ENCODE measurements at places on chromosomes 3 and 15.

GRCh38 chr3:100163787-100164186, 49.5 kb upstream of the FILIP1L start:
- DNase-seq, result no peak

- DNase-seq, result no peak
These were observed 3.9 kb downstream of the RTP3 start for GRCh38 chr3:46501702-46502101.

- no peak for DNase-seq
These were observed 455.8 kb downstream of the GABRG3 start for GRCh38 chr15:27426805-27427204.

- no peak for DNase-seq
These were observed 5.1 kb downstream of the ACAA1 start for GRCh38 chr3:38131621-38132369.

GRCh38 chr3:152260026-152260425, 8.7 kb upstream of the MBNL1 start:
- no peak for DNase-seq

DNA sequence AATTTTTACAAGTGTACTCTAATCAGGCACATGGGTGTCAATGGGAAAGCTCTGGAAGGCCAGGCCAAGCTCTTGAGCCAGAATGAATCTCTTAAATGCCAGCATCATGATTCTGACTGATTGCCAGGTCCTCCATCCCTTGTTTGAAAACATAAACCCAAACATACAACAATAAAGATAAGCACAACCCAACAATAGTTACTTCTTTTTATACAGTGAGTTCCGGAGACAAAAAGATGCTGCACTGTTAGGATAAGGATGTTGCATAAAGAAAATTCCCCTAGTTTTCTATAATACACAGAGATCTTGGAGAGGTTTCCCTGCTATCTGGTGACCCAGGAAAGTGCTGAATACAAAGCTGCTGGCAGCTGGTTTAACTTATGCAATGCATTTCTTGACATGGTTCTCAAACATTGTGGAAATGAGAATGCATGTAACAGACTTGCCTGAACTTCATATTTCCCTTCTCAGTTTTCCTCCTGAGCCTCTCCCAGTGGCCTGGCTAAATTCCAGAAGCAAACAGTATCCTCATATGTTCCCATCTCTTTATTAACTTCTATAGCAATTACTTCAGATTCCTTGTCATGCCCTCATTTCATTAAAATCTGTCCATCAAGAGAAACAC, 180.1 kb upstream of the PRICKLE2 start:
- DNase-seq, result no peak
